ENCODE measurements at places on chromosomes 12 and 14. TPM values are rescaled to one million over a fixed set of nuclear protein-coding genes. Genes with fewer than 3 reads are reported as not detected.

DNA sequence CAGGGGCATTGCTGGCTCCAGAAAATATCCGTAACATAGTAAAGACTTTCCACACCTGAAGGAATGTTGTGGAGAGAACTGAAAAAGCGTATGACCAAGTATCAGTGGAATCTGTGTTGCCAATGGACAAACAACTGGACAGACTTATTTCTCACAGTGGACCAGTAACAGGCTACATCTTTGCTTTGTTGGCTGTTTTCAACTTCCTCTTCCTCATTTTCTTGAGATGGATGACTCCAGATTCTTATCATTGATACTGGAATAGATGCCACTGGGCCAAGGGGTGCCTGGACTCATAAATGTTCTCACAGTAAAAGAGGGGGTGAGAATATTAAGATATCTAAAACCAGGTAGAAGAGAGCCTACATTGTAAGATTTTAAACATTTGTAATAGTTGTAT, 6.4 kb downstream of the GAS2L3 start:
- no peak for DNase-seq

- DNase-seq = no peak
Measured at GRCh38 chr14:100283984-100284881, 22.0 kb downstream of the SLC25A29 start.

GRCh38 chr12:109542876-109543275, 30.4 kb downstream of the MMAB start:
- DNase-seq = no peak

The CCND2 gene
- polyA plus RNA-seq = 5.9 TPM

DNA sequence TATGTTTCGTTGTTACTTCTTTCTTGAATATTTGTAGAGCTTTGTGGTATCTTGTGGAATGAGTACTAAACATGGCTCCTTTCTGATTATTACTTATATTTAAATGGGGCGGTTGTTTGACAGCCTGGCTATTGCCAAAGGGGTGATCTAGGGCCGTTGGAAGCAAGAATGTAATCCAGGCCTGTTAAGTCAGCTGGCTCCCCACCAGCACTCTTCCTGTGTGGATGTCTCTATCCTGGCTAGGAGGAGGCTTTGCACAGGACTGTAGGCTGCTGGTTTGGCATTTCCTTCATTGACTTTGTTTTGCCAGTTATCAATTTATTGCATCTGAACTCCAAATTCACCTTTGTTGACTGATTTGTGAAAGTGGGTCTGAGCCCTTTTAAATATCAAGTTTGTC, 5.6 kb downstream of the FAM234B start:
- no peak for DNase-seq

DNA sequence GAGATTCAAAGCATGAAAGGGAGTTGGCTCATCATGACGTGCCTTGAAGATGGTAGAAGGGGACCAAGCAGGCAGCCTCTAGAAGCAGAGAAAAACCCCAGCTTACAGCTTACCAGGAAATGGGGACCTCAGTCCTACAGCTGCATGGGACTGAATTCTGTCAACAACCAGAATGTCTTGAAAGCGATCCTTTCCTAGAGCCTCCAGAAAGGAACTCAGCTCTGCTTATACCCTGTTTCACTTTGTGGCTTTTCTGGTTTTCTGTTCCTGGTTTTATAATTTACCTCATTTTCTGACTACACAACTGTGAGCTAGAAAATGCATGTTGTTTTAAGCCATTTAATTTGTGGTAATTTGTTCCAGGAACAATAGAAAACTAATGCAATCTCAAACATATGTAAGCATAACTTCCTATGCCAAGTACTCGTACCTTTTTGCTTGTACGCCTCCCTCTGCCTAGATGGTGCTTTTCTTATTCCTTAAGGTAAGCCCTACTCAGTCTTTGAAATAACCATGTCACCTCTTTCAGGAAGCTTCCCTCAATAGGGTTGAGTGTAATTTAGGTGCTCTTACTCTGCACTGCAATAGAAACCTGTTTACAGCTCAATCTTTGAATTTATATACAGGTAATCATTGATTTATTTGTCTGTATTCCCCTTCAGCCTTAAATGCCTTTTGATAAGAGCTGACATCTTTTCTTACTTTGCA, 348.8 kb downstream of the TMEM117 start:
- no peak for DNase-seq

Measured in small intestine (tissue), 16 donors.